ENCODE measurements at places on chromosomes 4 and X.

DNA sequence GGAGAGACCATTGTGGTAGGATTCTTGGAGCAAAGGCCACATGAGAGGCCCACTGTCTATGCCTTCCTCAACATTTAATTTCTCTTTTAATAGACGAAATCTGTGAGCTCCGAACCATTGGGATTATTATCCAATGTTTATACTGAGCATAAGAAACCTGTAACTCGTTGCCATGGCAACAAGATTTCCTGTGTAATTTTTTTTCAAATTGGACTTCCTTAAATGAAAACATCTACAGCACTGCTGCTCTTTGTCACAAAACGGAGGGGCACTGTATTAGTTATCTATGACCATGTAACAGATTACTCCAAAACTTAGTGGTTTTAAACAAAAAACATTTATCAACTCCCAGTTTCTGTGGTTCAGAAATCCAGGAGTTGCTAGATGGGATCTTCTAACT is 38.7 kb downstream of the PPP1R2C start:
- no peak for DNase-seq

DNA sequence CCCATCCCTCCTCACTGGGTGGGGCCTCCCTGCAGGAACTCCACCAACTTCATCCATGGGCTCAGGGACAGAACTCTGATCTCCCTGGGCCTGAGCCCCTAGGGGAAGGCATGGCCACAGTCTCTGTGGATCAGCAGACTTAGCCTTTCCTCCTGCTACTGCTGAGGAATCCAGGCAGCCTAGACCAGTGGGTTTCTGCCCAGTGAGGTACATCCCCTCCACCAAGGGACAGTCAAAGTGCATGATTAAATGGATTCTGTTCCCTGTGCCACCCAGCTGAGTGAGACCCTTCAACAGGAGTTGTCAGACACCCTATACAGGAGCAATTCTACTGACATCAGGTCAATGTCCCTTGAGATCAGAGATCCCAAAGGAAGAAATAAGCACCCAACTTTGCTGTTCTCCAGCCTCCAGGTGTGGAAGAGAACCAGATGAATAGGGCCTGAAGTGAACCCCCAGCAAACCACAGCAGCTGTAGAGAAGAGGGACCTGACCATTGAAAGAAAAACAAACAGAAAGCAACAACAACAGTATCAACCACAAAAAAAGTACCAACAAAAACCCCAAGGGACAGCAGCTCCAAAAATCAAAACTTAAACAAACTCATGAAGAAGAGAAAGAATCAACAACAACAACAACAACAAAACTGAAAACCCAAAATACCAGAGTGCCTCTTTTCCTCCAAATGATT is 84.8 kb downstream of the CHIC1 start:
- no peak for DNase-seq

DNA sequence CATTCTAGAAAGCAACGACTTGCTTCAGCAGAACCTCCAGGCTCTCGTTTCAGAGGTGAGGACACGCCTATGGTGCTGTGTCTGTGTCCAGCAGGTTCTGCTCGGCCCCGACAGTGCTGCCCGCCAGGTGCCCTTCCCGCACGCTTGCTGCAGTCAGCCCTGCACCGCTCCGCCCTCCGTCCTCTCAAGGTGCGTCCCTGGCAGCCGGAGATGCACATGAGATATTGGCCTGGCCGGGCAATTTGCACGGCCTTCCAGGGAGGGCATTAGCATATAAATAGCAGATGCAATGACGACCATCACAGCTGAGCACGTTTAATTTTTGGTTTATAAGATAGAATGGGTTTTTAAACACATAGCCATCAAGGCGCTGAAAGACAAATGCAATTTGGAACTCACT is 14.4 kb downstream of the UVSSA start:
- DNase-seq: no peak

GRCh38 chr4:76055016-76055415 is 19.1 kb upstream of the CXCL11 start:
- DNase-seq: no peak

- no peak for DNase-seq
Measured at GRCh38 chr4:100823993-100824323, 306.1 kb upstream of the EMCN start.

GRCh38 chrX:151801980-151802379 is 67.4 kb downstream of the CNGA2 start:
- DNase-seq: no peak

DNA sequence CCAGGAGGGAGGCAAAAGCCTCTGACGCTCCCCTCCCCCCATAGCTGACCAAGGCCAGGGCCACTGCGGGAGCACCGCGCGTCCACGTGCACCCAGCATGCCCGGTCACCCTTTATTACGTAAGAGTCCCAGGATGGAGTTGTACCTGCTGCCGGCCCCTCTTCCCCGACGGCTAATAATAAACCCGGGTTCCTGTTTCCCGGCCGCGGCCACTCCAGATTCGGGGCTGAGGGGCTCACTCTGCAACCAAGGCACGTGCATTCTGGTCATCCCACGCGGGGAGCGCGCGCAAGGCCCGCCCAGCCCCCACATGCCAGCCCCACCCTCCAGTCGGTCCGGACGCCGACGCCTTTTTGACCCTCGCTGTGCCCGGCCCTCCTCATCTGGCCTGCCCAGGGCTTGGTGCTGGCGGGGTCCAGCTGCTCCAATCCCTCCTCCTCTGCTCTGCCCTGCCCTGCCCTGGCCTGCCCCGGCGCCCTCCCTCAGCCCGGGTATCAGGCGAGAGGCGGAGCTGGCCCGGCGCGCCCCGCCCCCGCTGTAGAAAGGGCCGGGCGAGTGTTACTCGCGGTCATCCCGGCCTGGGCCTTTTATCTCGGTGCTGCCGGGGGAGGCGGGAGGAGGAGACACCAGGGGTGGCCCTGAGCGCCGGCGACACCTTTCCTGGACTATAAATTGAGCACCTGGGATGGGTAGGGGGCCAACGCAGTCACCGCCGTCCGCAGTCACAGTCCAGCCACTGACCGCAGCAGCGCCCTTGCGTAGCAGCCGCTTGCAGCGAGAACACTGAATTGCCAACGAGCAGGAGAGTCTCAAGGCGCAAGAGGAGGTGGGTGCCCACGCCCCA is 2.6 kb downstream of the MID1IP1 start:
- no peak for DNase-seq

- no peak for DNase-seq
Measured at GRCh38 chrX:134365904-134366303, 94.1 kb upstream of the HPRT1 start.

DNA sequence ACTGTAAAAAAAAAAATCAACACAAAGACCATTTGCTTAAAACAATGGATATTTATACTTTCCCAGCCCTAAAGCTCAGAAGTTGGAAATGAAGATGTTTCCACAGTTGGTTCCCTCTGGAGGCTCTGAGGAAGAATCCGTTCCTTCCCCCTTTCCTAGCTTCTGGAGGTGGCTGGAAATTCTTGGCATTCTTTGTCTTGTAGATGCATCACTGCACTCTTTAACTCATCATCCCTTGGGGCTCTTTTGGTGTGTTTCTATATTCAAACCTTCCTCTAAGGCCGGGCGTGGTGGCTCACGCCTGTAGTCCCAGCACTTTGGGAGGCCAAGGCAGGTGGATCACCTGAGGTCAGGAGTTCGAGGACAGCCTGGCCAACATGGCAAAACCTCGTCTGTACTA is 78.7 kb downstream of the VCX3A start:
- no peak for DNase-seq

GRCh38 chr4:87995435-87995834 is 12.0 kb upstream of the PKD2 start:
- DNase-seq: no peak
